ENCODE measurements at places on chromosomes 11 and 22.

DNA sequence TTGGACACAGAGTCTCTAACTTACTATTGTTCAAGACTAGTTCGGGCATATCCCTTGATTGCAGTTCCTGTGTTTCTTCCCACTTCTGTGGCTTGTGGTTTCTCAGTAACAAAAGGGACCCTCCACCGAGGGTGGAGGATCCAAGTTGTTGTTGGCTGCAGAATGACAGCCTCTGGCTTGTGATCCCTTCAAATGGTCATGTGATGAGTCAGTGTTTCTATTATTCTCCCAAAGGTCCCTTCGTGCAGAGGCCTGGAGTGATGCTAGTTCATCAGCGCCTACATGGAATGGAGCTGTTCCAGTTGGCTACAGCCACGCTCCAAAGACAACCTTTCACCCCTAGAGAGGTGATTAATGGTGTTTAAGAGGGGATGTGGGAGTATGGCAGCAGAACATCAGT is 2.6 kb upstream of the VWCE start:
- no peak for DNase-seq

GRCh38 chr11:18492888-18493287 is 33.9 kb downstream of the TSG101 start:
- DNase-seq: no peak

- no peak for DNase-seq
Observed at GRCh38 chr22:46370584-46371291, 35.2 kb downstream of the TRMU start.

DNA sequence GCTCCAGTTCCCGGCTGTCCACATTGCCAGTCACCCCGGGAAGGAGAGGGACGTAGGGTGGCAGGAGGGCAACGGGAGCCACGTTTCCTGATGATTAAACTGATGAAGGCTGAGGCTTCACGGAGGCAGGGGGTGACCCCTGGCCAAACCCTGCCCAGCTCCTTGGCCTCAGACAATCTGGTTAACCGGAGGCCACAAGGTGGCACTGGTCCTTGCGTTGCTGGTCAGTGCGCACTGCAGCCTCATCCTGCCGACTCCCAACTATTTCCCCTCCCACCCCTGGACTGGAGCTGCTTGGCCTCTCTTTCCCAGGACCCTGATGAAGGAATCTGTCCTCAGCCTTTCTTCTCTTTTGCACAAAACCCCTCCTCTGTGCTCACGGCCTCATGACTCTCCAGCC is 75.3 kb downstream of the PDE2A start:
- DNase-seq: peak; percentile 85

DNA sequence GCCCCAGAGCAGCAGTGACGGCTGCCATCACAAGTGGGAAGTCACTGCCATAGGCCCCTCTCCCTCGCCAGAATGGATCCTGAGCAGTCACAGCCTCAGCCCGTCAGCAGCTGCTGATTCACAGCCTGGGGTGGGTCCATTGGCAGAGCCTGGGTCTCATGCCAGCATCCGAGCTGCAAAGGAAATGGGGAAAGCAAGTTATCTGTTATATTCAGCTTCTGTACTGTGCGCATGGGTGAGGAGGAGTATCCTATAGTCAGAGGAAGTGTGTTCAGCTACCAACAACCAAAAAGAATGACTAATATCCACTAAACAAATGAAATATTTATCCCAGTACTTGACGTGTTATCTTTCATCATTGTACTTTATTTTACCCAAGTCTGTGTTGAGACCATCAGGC is 119.7 kb downstream of the RCN1 start:
- no peak for DNase-seq
